HL-60 (cell line): ENCODE measurements at places on chromosomes 12 and 14.

GRCh38 chr12:124111006-124111405, 138.0 kb downstream of the ZNF664 start:
- no peak for DNase-seq

DNA sequence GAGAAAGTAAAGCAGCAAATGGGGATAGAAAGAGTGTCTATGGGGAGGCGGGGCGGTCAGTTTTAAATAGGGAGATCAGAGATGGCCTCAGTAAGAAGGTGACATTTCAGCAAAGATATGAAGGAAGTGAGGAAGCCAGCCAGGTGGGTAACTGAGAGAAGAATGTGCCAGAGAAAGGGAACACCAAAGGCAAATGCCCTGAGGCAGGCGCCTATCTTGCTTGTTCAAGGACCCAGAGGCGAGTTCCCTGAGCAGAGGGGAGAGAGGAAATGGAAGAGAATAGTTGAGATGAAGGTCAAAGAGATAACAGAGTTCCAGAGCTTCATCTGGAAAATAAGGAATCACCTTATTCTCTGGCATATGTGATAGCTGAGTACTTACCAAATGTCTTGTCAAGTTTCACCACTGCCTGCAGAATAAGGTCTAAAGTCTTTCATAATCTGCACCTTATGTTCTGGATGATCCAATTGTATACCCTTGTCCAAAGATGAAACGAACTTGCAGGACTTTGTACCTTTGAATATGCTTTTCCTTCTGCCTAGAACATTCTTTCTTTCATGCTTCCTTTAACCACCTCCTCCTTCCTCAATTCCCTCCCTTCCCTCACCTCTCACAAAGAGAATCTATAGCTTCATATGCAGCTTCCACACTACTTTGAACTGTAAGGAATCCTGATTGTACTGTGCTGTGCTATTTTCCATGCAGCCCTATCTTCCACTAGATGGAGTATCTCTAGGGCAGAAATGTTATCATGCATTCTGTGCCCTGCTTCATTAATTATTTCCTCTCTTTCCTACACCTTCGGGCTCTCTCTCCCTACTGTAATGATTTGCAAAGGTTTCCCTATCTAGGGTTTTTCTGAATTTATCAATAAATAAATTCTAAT, 38.5 kb downstream of the GNPTAB start:
- DNase-seq, result no peak

- no peak for DNase-seq
Measured at GRCh38 chr14:56299306-56299984, 181.2 kb downstream of the PELI2 start.

GRCh38 chr14:41586237-41586636, 20.4 kb upstream of the LRFN5 start:
- no peak for DNase-seq

GRCh38 chr12:68263366-68263765, 10.0 kb upstream of the IL22 start:
- no peak for DNase-seq

DNA sequence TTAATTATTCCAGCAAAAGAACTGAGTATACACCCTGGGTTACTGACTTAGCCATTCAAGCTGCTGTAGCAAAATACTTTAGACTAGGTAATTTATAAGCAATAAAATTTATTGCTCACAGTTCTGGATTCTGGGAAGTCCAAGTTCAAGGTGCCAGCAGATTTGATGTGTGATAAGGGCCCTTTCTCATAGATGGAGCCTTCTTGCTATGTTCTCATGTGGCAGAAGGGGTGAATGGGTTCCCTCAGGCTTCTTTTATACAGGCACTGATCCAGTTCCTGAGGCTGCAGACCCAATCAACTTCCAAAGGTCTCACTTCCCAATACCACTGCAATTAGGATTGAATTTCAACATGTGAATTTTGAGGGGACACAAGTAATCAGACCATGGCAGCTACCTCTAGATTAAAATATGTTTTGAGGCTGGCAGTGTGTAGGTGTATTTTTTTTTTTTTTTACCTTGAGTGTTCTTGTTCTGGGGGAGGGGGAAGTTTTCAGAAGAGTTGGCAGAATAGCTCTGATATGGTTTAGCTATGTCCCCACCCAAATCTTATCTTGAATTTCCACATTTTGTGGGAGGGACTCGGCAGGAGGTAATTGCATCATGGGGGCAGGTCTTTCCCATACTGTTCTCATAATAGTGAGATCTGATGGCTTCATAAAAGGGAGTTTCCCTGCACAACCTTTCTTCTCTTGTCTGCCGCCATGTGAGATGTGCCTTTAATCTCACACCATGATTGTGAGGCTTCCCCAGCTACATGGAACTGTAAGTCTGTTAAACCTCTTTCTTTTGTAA, 178.2 kb downstream of the RASSF9 start:
- no peak for DNase-seq

DNA sequence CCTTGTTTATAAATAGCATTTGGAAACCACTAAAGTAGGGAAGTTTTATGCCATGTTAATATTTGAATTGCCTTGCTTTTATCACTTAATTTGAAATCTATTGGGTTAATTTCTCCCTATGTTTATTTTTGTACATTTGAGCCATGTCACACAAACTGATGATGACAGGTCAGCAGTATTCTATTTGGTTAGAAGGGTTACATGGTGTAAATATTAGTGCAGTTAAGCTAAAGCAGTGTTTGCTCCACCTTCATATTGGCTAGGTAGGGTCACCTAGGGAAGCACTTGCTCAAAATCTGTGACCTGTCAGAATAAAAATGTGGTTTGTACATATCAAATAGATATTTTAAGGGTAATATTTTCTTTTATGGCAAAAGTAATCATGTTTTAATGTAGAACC, 4.4 kb downstream of the RAN start:
- no peak for DNase-seq

- peak; percentile 72 for DNase-seq
Measured at GRCh38 chr12:62215506-62215905, 44.7 kb upstream of the USP15 start.

DNA sequence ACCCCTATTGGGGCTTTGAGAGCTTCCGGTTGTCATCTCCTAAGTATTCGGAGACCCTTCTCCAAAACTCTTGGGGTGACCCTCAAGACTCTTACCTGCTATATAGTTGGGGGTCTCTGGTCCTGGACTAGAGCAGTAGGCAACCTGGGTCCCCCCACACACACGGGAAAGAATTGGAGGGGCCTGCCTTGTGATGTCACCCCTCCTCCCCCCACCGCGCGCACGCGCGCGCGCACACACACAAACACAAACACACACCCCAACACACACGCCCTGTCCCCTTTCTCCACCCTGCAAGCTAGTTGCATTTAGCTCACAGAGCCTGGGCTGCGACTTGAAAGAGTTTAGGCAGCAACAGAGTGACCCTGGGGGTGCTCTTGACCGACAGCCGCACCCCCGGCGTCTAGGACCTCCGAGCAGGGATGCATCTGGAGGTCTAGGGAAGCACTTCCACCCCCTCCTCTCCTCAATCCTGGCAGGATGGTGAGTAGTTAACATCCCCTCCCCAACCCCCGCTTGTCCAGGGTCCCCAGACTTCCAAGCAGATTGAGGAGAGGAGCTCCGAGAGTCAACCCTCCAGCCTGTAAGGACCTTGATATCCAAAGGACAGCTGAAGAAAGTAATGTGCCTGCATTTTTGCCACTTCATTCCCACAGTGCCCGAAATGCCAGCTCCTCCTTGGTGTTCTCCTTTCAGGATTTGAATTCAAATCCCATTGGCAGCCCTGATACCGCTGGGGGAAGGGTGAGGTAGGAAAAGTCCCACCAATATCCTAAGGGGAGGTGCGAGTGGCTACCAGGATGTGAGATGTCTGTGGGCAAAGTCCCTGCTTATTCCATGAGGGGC, 1.4 kb upstream of the DNAJC14 start:
- DNase-seq, result peak; percentile 36

GRCh38 chr12:8912914-8913313, 1.4 kb upstream of the PHC1 start:
- DNase-seq, result no peak

- no peak for DNase-seq
Measured at GRCh38 chr14:100031506-100032281, 33.5 kb upstream of the EVL start.

DNA sequence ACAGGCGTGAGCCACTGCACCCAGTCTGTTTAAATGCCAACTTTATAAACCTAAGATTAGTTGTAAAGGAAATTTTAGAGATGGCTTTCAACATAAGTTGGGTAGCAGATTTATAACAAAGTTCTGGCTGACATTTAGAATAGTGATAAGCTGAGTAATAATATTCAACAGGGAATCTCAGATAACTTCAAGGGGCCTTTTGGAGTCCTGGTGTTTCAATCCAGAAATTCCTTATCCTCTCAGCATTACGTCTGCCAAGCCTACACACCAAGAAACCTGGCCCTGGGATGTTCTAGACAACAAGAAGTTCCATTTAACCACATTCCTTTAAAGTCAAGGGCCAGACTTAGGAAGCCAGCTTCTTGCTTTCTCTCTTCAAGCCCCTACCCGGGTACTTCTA, 59.5 kb upstream of the DYRK2 start:
- no peak for DNase-seq

DNA sequence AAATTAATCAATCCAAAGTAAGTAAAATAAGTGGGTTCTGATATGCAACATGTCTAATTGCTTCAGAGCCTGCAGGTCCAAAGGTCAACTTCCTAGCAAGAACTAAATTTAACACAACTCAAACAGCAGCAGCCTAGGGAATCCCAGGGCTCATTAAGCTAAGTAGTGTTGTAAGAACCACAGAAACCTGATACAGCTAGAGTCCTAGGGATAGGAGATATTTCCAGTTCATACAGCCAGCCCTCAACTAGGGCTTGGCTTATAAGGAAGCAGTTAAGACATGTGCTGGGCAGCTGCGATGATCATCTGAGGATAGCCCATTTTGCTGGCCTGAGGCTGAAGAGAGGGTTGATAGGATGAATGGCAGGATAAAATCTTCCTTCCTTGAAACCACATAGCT, at the start of gene OR4Q3:
OR4Q3 (plus strand) TSS at position 316 of the 400 bp plus-strand sequence.
- no peak for DNase-seq

DNA sequence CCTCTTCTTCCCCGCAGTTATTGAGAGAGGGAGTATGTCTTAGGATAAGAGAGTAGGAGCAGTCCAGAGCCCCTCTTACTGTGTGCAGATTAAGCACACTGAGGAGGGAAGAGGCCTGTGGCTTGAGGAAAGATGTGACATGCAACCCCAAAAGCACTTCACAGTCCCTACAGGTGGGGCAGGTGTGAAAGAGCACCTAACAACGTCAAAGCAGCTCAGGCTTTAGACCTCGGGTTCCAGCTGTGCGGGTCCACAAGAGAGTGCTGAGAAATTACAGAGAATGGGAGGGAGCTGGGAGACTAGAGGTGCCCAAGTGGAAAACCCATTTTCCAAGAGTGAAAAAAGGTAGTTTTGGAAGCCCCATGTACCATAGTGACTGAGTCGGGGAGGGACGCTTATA, 127.6 kb downstream of the SLC25A47 start:
- no peak for DNase-seq

DNA sequence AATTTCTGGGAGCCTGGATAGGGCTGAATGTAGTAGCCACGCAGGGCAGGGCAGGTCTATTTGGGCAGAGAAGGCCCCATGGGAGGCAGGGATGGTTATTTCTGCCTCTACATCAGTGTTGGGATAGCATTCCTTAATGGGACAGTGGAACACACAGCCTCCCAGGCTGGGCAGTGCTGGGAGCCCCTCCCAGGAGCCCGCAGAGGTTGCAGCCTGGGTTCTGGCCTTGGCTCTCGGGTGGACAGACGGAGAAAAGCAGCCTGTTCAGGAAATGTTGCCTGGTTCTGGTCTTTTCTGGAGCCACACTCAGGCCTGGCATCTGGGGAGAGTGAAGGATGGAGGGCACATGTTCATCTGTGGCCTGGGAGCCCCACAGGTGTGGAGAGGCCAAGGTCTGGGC, 479 bp upstream of the NOS1 start:
- DNase-seq, result no peak

DNA sequence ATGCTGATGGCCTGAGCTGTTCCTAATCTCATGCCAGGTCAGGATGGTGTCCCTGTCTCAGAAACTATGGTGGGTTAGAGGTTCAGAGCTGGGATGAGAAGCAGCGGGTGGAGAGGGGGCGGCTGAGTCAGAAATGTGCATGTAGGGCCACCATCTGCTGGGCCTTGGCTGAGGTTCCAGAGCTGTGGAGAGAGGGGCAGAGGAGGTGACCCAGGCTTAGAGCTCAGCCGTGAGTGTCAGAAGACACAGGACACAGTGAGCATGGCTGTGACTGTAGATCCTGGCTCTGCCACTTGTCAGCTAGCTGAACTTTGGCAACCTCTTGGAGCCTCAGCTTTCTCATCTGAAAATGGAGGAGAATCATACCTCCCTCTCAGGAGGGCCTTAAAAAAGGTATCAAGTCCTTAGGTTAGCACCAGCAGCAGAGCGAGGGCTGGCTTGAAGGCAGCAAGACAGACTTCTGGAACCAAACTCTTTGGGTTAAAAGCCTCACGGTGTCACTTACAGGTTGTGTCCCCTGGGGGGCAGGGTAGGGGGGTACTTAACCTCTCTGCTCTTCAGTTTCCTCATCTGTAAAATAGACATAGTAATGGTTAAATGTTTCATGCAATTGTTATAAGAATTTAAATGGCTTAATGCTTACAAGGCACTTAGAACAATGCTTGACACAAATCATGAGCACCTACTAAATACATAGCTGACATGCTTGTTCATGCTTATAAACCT, 34.8 kb downstream of the TMEM229B start:
- DNase-seq, result no peak

GRCh38 chr12:19105463-19105862, 24.1 kb upstream of the PLEKHA5 start:
- DNase-seq, result no peak

- no peak for DNase-seq
Measured at GRCh38 chr14:69968132-69968531, 88.9 kb downstream of the SMOC1 start.

- DNase-seq, result no peak
Measured at GRCh38 chr14:53128303-53129028, 24.7 kb downstream of the DDHD1 start.

GRCh38 chr12:108850854-108851573, 6.4 kb downstream of the SSH1 start:
- DNase-seq, result no peak

DNA sequence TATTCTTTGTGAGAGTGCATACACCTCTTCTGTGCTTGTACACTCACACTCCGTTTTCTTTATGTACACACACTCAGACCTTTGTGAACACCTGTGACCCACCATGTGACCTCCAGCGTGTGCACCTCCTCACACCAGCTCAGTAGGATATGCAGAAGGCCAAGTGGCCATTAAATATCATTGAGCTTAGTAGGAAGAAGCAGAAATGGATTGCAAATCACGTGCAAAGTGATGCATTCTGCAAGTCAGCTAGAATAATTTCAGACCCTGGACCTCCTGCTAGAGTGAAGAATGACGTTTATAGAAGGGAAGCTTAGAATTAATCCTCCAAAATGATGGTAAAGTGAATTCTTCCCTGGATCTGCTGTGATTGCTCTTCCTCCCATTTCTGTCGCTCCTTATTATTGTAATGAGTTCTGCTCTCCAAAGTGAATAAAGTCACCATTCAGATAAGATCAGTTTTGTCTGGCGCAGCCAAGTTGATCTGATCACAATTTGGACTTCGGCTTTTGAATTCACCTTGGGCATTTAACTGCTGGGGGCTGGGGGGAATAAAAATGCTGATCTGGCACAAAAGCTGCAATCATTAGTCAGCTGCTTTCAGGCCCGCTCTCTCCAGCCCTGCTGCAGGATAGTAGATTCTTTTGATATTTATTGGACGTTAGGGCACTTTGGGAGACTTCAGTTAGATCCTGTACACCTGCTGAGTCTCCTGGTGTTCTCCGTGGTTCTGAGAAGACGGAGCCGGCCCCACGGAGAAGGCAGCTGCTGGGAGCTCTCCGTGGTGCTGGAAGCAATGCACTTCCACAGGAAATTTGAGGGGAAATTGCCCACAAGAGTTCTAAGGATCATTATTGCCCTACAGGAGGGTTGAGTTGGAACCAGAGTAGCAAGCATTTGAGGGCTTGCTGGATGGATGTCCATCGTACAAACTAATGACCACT, 12.4 kb upstream of the NRXN3 start:
- DNase-seq, result no peak
